ENCODE measurements at places on chromosomes 4 and X.

DNA sequence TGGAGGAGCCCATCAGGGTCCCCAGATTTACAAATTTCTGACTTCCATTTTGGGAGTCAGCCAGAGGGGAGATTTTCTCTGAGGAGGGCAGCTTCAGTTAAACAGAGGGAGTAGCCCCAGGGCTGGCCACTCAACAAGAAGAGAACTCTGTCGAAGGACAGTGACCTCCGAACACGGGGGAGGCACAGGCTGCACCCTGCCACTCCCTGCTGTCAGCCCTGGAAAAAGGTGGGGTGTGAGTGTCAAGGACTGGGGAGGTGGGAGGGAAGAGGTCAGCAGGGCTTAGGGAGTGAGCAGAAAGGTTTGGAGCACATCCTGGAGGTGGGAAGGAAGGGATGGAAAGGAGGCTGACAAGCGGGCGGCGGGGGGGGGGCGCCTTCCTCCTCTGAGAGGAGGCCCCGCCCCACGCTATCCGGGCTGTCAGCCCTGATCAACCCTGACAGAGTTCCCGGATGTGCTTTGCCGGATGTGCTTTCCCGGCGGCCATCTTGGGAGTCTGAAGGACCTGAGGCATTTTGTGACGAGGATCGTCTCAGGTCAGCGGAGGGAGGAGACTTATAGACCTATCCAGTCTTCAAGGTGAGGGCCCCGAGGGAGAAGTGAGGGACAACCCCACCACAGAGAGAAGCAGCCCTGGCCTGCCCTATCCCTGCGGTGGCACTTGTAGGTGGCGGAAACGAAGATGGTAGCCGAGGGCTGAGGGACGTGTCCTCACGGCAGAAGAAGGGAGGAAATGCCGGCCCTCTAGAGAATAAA is at the start of gene MAGEC1:
MAGEC1 (plus strand) TSS at position 495 of the 756 bp plus-strand sequence. CDS start 1,179 bp downstream, outside the sequence.
- DNase-seq = no peak

GRCh38 chr4:149645790-149646189 is 169.9 kb downstream of the IQCM start:
- no peak for DNase-seq

GRCh38 chr4:32735856-32736590 is 2015.9 kb downstream of the PCDH7 start:
- DNase-seq = no peak

DNA sequence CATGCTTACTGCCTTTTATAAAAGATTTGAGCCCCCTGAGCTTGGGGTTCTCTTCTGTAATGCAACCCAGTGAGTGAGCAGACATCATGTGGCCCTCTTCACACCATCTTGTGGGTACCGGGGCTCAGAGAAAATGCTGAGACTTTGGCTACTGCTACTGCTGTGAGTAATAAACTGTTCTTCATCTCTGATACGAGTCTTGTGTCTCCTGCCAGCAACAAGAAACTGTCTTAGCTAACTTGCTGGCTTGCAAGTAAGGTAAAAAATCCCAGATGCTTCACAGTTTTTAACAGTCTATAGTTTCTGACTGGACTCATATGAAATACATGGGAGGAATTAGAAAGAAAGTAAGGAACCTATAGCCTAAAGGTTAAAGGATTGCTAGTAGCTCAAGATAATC is 148.3 kb downstream of the GPC3 start:
- no peak for DNase-seq

DNA sequence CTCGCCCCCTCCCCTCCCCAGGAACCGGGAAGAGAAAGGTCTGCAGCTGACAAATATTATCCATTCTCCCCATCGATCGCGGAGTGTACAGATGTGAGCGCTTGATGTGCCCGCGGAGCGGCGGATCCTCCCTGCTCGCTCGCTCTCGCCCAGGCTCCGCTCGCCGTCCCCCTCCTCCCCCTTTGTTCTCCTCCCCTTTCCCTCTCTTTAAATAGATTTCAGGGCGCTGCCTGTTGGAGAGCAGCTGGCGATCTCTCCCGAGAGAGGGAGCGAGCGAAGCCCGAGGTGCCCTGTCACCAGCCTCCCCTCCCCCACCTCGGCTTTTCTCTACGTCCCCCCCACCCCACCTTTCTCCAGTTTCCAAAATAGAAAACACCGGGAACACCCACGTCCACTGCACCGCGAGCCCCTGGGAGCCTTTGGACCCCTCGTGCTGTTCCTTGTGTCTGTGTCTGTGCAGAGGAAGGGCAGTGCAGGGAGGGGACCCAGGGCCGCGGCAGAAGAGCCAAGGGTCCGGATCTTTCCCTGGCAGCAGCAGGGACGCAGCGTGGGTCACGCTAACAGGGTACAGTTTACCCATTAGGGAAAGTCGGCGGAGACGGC is 56.6 kb upstream of the BCOR start:
- no peak for DNase-seq

DNA sequence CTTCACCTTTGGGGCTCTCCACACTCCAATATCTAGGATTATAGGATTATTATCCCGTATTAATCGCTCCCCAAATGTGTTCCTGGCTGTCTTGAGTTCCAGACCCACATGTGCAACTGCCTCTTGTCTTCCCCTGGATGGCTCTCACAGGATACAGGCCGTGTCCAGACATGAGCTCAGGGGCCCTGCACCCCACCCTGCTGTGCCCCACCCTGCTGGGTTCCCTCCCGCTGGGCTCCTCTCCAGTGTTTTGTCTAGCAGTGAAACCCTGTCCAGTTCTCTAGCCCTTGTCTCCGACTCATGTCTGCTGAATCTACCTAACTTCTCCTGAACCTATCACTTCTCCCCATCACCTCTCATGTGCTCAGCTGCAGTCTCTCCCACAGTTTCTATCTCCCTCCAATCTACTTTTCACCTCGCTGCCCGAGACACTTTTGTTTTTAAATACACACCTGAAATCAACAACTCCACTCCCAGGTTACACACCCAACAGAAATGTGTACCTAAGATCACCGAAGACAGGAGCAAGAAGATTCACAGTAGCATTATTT is 2.0 kb downstream of the RNF212 start:
- no peak for DNase-seq

GRCh38 chr4:102625232-102625930 is 124.2 kb downstream of the NFKB1 start:
- DNase-seq = peak; percentile 64

- no peak for DNase-seq
Observed at GRCh38 chr4:54484383-54484782, 173.4 kb upstream of the KIT start.

- no peak for DNase-seq
Observed at GRCh38 chr4:150779707-150780106, 197.8 kb downstream of the MAB21L2 start.

- no peak for DNase-seq
Observed at GRCh38 chr4:2075171-2075986, 16.3 kb downstream of the NAT8L start.

GRCh38 chr4:189804894-189805293 is 135.8 kb upstream of the FRG1 start:
- no peak for DNase-seq

- DNase-seq = no peak
Observed at GRCh38 chrX:16528620-16529019, 121.3 kb upstream of the S100G start.

DNA sequence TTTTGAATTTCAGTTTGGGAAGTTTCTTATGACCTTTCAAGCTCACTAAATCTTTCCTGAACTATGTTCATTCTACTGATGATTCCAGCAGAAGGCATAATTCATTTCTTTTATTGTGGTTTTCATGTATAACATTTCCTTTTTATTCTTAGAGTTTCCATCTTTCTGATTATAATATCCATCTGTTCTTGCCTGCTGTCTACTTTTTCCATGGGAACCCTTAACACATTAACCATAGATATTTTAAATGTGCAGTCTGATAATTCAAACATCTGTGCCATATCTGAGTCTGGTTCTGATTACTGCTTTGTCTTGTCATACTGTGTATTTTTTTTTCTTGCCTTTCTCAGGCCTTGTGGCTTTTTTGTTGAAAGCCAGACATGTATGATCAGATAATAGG is 234.7 kb downstream of the COX7B2 start:
- no peak for DNase-seq

DNA sequence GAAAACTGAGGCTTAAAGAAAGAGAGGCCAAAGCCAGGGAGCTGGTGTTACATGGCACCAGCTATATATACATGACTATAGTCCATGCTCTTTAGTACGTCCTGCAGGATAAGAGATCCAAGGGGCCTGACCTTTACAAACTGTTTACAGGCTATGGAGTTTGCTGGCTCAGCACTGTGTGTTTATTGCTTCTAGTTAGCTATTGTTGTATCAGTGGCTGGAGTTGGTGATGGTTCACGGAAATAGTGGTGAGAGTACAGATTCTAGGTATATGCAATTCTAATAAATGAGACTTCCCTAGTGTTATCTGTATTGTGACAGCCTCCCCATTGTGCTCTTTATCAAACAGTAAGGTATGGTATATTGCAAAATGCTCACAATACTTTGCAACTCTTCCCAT is 46.5 kb downstream of the REPS2 start:
- no peak for DNase-seq

DNA sequence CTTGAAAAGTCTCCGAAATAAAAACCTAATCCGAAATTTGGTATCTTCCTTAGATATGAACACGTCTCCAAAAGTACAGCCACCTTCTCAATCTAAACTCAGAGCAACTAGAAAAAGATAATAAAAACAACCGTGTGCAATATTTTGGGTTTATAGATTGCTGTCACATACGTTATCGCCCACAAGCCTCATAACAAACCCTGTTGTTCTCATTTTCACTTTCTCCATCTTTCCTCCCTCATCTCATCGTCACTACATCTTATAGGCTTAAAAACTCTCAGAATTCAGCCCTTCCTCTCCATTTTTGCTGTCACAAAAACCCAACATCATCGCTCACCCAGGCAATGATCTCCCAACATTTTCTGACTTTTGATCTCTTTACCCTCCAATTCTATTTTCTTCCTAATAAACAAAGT is 448 bp upstream of the SCFD2 start:
- no peak for DNase-seq

GRCh38 chr4:45004847-45005565 is 278.6 kb upstream of the GNPDA2 start:
- DNase-seq = no peak

DNA sequence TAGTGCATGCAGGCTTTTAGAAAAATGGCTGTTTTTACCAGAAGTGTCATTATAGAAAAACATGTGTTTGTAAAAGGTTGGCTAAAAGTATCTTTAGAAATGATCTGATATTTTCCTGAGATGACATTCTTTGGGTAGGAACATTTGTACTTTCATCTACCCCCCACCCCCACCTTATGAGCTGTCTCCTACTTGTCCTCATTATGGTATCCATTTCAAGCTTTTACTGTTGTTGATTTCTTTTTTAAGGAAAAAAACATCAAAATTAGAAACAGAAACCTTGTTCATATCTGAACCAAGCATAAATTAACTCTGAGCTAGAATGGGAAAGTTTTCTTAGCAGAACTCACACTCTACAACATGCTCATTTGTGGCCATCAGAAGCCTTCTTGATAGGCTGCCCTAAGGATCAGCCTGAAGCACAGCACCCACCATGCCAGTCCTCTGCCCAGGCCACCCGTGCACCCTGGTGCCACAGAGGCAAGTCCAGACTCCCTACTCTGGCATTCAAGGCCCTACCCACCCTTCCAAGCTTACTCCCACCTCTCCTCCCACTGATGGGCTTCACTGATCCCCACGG is 49.4 kb downstream of the NSG1 start:
- DNase-seq = no peak

- no peak for DNase-seq
Observed at GRCh38 chrX:29617725-29618124, 597.6 kb upstream of the MAGEB2 start.

- DNase-seq = no peak
Observed at GRCh38 chr4:100841911-100842310, 324.1 kb upstream of the EMCN start.

GRCh38 chr4:55849724-55850123 is 3.7 kb upstream of the EXOC1 start:
- no peak for DNase-seq

DNA sequence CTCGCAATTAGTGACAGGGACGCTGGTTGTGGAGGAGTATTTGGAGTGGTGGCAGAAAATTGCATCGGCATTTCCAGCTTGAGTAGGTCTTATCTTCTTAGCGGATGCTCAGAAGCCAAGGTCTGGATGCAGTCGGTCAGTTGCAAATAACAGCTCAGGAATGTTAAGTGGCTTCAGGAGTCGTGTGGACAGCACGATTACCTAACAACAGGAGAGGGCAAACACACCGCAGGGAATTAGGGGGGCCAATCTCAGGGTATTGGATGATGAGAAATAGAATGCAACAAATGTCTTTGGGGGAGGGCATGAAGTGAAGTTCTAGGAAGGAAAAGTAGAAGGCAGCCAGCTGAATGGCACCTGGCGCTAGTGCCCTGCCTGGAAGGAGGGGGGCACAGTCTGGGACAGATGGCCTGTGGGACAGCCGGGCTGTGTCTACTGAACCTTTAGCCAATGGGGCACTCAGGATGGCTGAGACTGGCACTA is 11.8 kb downstream of the RASL11B start:
- DNase-seq = no peak

GRCh38 chr4:153465615-153466080 is 512 bp upstream of the TMEM131L start:
- DNase-seq = peak; percentile 43

DNA sequence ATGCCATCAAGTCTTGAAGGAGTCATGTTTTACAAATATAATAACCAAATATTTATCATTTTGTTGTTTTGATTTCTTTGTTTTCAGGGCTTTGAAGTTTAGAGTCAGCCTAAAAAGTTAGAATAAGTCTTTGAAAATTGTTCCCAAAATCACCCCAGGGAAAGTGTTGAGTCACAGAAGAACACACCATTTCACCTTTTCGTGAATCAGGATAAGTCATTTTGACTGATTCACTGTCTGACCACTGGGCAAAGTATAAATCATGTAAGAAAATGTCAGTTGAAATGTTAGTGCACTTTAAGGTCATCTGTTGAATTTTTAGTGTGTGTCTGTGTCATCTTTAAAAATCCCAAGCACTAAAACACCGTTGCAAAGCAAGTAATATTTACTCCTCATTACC is 1320.1 kb downstream of the RPA4 start:
- no peak for DNase-seq

DNA sequence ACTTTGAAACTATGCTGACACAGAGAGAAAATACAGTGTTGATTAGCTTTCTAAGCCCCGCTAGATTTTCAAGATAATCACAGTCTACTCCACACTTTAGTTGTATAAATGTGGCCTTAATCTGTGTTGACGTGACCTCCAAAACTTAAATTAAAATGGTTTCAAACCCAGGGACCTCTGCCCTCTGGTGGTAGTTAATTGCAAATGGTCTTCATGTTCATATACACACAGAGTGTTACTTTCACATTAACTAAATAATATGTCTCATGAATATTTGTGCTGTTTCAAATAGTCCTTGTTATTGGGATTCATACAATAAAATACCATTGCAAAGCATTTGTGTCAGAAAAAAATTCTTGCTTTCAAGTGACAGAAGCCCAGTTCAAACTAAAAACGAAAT is 64.3 kb downstream of the TASL start:
- DNase-seq = no peak

- no peak for DNase-seq
Observed at GRCh38 chr4:76215077-76215476, 1.5 kb upstream of the SCARB2 start.

All from germinal center (tissue), 1 donor.